ENCODE measurements at places on chromosomes 2 and 18.

DNA sequence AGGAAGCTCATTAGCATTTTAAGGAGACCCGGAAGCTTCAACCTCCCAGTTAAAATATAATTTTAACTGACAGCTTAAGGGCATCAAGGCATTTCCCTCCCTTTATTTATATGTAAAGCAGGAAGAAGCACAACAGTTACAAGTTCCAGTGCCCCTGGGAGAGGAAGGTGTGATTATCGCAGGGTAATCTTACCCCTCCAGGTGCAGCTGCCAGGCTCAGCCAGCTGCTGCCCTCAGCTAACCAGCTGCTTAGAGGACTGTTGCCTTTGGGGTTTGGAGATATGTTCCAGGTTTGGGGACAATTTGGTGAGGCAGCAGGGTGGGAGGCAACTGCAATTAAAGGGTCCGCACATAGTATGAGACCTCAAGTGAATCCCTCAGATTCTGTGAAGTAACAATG, 55.3 kb upstream of the SETBP1 start:
- no peak for DNase-seq

GRCh38 chr2:71781695-71782228, 328.4 kb downstream of the DYSF start:
- DNase-seq = no peak

- DNase-seq = no peak
Measured at GRCh38 chr2:222310747-222311318, 12.0 kb upstream of the PAX3 start.

GRCh38 chr2:234172066-234172465, 121.6 kb downstream of the SPP2 start:
- DNase-seq = no peak

DNA sequence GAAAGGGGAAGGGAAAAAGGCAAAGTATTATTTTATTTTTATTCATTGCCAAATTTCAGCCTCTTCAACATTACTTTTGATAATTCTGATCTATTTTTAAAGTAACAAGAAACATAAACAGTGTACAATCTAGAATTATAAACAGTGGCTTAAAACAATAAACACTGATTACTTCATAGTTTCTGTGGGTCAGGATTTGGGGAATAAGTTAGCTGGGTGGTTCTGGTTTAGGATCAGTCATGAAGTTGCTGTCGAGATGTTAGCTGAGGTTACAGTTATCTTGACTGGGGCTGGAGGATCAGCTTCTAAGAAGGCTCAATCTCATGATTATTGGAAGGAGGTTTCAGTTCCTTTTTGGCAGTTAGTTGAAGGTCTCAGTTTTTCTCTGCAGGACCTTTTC, 109.2 kb downstream of the SCN2A start:
- no peak for DNase-seq

DNA sequence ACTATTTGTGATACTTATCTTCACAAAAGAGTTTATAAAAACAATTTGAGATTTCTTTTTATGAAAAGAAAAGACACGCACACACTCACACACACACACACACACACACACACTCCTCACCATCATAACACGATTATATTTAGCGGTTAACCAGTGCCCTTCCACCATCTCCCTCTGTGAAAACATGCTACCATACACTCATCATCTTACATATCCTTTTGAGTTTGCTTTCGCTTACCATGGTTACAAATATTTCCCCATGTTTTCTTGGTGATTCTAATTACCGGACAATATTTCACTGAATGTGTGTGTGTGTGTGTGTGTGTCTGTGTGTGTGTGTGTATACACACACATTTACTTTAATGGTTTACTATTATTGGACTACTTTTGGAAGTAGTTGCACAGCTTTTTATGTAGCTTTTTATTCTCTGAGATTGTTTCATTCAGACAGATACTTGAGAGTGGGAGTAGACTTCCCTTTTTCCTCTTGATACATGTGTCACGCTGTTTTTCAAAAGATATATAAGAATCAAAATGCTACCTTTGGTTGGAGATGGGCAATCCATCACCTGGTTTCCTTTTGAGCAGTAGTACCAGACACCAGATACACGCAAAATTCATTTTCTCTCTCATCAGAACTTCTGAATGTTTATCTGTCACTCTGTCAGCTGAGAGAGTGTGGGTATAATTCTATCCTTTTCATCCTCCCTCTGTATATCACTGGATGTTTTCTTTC, 138.1 kb downstream of the SETBP1 start:
- no peak for DNase-seq

- DNase-seq = no peak
Measured at GRCh38 chr2:120606280-120606679, 129.4 kb upstream of the GLI2 start.

GRCh38 chr18:34873986-34874580, 164.0 kb downstream of the DTNA start:
- no peak for DNase-seq

DNA sequence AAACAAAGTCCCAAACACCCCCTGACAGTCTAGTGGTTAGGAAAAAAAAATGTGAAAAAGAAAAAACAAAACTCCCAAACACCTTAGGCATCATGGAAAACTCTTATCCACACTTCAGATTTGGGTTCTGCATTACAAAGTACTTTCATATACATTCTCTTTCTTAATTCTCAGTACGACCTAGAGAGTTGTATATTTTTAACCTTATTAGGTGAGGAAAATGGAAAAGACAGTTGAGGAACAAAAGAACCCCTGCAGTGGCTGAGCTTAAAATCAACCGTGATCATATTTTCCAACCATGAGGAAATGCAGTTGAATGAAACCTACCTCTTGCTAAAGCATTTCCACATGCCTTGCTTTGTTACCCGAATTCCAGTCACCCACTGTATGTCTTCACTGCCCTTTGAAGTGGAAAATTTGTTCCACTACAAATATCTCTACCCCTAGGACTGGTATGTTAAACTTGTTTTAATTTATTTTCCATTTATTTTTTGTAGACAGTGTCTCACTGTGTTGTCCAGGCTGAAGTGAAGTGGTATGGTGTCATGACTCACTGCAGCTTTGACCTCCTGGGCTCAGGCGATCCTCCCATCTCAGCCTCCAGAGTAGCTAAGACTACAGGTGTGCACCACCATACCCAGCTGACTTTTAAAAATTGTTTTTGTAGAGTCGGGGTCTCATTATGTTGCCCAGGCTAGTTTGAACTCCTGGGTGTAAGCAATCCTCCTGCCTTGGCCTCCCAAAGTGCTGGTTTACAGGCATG, 56.9 kb upstream of the LPIN2 start:
- DNase-seq = no peak

DNA sequence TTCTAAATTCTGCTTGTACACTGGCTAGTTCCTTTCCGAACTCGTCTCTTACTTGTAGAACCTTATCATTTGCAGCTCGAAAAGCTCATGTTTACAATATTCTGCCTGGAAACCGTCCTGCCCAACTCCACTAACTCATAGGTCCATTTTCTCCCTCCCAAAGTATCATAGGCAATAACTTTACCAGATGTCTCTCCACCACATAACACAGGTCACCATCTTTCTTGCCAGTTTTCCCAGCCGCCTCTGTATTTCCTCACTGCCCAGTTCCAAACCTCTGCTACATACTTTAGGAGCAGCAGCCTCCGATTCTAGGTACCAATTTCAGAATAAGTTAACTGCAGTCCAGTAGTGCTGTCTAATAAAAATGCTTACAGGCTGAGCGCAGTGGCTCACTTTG, 259.5 kb downstream of the GLI2 start:
- DNase-seq = no peak

- no peak for DNase-seq
Measured at GRCh38 chr2:230644356-230644935, 68.2 kb upstream of the CAB39 start.

DNA sequence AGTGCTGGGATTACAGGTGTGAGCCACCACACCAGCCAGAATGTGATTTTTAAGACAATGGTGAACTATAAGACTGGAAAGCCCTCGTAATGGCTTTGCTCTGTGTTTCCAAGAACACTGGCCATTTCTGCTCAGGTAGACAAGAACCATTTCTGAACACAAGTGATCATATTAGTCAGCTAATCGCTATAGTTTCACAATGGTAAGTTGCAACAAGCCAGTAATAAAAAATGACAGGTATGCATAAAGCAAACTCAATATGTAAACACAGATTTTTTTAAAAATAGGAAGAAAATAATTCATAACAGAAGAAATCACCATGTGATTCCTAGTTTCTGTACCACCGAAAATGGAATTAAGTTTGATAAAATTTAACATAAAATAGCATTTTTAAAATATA, 166.5 kb downstream of the THADA start:
- no peak for DNase-seq

DNA sequence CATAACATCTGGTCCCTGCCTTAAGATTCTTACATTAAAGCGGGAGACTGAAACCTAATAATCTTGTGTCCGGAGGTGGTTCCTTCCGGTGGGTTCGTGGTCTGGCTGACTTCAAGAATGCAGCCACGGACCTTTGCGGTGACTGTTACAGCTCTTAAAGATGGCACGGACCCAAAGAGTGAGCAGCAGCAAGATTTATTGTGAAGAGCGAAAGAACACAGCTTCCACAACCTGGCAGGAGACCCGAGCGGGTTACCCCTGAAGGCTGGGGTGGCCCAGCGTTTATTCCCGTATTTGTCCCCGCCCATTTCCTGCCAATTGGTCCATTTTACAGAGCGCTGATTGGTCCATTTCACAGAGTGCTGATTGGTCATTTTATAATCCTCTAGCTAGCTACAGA, 122.3 kb upstream of the SIX2 start:
- DNase-seq = no peak

DNA sequence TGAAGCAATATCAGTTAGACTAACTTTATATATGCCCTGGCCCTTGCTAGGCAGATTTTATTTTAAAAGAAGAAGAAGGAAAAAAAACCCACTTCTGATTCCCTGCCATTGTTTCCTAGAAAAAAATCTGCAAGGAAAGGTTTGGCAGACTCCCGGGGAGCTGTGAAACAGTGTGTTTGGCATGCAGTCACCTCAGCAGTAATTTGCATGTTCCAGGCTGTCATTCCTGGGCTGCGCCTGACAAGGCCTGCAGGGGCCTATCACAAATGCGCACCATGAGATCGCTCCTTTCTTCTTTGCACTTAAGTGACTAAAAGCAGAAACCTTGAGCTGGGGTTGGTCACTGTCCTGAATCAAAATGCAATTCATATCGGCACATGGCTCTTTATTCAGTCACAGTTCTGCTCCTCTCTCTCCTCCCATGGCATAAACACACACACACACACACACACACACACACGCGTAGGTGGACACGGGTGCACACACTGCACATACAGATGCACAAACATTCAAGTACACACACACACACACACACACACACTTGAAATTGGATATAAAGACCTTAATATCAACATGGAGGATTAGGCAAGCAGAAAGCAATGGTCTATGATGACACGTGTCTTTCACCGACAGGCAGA, 172.8 kb downstream of the MYT1L start:
- DNase-seq = no peak

GRCh38 chr2:196528486-196529223, 110.9 kb upstream of the CCDC150 start:
- DNase-seq = no peak

DNA sequence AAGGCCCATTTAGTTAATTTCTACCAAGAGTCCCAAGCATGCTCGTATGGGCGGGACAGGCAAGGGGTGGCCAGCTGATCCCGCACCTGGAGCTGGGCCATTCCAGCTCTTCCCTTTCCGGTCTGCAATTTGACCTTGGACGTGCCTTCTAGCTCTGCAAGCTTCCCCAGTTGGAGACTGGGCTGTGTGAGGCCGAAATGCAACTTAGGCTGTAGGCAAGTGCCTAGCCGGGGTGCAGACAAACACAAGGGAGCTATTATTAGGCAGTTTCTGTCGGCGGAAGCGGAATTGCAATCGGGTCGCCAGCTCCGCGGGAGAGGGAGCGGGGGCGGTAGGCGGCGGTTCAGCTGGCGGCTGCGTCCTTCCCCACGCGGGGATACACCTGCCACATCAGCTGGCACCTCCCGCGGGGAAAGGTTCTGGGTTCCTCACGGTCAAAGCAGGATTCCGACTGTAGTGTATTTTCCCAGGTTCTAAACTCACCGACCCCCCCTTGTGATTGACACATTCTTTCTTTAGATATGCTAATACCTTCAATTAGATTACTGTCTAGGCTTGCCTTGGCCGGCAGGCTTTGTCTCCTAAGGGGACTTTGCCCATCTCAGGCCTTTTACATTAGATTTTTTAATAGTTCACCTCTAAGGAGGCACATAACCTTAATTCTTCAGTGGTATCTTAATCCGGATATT, 17.1 kb upstream of the ZNF532 start:
- no peak for DNase-seq

DNA sequence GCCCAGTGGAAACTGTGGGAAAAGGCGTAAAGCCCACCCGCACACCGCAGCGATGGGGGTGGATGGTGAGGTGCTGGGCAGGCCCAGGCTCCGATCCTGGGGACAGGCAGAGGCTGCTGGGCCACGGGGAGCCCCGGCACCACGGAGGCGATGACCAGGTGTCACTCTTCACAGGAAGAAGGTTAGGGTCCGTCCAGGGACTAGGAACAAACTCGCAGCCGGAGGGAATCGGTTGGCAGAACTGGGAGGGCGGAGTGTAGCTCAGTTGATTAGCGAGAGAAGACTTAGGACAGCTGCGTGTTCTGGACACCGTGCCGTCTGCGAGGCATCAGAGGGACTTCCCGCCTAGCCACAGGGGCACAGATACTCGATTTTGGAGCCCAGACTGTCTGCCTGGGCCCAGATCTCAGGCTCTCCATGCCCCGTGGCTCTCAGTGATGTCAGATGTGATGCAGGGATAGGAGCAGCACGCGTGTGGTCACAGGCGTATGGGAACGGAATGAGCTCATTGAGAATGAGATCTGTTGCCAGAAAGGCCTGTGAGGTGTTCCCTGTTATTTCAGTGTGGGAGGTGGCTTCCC, 16.1 kb upstream of the ALLC start:
- DNase-seq = no peak

- no peak for DNase-seq
Measured at GRCh38 chr2:182444806-182445205, 18.0 kb upstream of the PDE1A start.

- no peak for DNase-seq
Measured at GRCh38 chr2:160574468-160575140, 81.0 kb upstream of the RBMS1 start.

DNA sequence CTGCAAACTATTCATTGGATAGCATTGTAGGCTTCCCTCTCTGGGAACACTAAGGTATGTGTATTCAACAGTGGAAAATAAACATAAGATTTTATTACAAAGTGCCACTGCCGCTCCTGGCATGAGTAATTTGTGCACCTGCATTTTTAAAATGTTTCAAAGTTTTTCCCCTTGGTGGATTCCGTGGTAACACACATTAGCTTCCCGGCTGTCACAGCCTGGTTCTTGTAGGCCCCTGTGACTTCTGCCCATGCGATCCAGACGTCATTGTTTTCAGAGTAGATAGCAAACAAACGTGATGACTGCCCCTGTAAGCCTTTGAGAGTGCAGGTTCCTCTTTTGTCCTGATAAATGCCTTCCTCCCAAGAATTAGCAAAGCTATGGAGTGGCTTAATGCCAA, 421.0 kb downstream of the ZNF521 start:
- no peak for DNase-seq

All from T-helper 1 cell (primary cell).